ENCODE measurements at places on chromosomes 2 and 18. TPM values are rescaled to one million over a fixed set of nuclear protein-coding genes. Genes with fewer than 3 reads are reported as not detected.

CFC1 gene
- not detected for total RNA-seq

EPAS1 gene
- total RNA-seq, result 102 TPM

TPO gene
- total RNA-seq, result not detected

CTDP1 gene
- 42.0 TPM for total RNA-seq

SFT2D3 gene
- total RNA-seq, result 5.9 TPM

RNF144A gene
- 19.9 TPM for total RNA-seq

DNA sequence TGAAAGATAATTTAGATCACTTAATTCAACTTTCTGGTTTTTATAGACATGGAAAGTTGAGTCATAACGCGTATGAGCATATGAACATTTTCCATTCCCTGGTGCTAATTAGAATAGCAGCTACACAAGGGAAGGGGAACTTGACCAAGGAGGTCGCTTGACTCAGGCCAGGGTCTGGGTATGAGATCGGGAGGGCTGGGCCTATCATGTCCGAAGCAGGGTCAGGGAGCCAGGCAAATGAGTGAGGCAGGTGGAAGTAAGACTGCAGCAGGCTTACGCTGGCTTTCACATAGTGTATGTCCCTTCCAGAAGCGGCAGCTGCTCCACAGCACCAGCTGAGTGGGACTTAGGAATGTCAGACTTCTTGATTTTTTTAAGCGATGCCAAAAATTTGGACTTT is 14.7 kb downstream of the RALB start:
- no peak for DNase-seq

DNA sequence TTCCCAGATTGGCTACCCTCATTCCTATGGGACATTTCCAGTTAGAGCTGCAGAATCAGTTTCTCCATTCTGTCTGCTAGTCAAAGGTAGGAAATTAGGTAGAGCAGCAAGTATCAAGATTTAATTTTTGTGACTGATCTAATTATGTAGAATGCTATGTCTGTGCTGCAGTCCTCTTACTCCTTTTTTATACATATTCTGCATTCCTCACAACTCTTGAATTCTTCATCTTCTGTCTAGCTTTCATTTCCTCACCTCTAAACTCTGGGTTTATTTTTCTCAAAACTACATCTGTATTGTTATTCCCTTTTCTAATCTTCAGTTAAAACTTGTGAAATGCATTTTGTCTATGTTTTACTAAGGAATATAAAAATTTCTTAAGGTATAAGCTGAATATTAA is 8.6 kb downstream of the SGO2 start:
- DNase-seq, result no peak

- no peak for DNase-seq
Measured at GRCh38 chr2:156083763-156084493, 248.6 kb downstream of the NR4A2 start.

DNA sequence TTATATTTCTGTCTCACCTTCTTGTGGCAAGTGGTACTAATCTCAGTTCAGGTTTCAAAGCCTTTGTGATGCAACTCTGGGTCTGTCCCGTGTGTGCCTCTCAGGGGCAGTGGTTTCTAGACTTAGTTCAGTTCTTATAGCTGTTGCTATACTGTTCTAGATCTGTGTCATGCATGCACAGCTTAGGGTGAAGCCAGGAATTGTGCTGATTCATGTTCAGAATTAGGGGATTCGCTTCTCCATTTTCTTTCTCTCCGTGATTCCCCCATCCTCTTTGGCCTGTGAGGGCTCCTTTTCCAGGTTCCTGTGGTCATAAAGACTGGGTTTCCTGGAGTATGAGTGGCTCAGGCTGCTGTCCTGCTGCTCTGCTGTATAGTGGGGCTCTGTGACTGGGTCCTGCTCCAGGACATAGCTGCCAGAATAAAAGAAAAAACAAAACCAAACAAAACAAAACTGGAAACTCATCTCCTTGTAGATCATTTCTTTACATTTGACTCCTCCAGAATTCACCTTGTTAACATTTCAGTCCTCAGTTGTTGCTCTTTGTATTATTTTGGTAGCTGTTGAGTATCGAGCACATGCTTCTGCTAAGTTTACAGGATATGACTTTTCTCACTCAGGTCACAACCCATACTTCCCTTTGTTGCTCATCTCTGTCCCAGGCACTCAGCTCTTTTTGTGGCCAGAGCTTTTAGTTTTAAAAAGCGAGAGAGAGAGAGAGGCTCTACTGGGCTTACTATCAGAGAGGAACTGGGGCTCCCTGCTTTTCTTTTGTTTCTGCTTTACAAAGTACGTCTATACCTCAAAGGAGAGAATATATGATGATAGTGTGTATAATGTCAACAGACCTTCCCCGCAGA is 34.2 kb downstream of the CERS6 start:
- DNase-seq, result peak; percentile 28

DNA sequence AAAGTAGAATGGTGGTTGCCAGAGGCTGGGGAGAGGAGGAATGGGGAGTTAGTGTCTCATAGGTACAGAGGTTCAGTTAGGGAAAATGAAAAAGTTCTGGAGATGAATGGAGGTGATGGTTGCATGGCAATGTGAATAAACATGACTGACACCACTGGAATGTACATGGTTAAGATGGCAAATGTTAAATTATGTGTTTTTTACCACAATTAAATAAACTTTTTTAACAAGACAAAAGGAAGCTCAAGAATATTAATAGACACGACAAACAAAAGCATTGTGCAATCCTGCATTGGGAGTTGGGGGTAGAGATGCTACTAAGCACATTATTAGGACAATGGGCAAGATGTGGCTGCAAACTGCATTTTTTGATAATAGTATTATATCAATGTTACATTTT is 147.7 kb downstream of the TWIST2 start:
- no peak for DNase-seq

DNA sequence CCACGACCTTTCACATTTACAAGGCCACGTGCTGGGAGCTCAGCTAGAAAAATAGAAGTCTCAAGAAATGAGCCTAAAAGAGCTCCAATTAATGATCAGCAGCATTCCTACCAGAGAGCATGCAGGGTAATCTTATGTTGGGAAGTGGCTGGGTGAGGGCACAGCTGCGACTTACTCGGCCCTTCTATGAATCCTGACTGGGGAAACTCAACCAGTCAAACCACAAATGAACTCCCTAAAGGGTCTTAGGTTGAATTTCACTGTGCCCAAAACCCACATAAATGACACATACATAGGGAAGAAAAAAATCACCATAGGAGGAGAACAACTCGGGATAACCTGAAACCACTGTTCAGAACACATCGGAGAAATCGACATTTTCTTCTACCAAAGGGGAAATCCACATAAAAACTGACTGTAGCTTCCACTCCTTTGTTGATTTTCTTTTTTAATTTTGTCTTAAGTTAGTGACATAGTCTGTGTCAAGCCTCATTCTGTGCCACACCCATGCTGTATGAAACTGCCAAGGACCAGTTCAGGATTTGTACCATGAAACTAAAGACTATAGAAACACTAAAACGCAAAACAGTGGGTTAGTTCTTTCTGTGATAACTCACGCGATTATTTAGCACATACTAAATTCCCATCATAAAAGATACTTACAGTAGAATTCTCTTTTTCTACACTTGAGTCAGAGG is 54.7 kb downstream of the UXS1 start:
- DNase-seq, result no peak

DNA sequence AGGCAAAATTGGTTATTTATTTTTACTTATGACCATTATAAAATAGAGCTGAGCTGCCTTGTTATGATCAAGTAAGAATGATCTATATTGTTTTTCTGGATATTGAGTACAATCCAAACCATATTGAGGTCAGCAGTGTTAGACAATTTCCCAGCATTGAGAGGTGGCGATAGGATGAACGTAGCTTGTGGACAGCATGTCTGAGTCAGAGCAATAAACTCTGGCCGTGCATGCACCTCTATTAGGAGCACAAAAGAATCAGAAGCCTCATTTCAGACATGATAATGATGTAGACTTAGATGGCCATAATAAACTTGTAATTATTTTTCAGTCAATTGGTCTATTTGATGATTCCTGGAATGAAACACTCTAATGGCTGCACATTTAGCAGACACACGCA is 491.6 kb downstream of the RIT2 start:
- no peak for DNase-seq

DNA sequence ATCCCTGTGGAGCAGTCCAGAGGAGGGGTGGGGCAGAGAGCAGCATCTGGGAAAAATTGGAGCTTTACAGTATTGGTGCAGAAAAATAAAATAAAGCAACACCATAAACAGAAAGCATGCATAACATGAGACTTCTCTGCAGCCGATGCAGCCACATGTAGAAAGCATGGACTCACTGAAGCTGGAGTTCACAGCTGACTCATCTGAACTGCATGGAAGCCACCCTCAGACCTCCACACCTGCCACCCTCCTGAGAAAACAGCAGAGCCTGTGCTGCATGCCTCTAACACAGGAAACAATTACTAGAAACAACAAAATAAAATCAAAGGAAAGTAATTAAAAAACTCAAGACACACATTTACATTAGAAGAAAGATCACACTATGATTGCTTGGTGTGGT is 169.4 kb upstream of the ALKAL2 start:
- no peak for DNase-seq

GRCh38 chr2:74406035-74406434 is 15.4 kb downstream of the C2orf81 start:
- DNase-seq, result no peak

GRCh38 chr2:42114091-42114490 is 55.1 kb upstream of the EML4 start:
- DNase-seq, result no peak

DNA sequence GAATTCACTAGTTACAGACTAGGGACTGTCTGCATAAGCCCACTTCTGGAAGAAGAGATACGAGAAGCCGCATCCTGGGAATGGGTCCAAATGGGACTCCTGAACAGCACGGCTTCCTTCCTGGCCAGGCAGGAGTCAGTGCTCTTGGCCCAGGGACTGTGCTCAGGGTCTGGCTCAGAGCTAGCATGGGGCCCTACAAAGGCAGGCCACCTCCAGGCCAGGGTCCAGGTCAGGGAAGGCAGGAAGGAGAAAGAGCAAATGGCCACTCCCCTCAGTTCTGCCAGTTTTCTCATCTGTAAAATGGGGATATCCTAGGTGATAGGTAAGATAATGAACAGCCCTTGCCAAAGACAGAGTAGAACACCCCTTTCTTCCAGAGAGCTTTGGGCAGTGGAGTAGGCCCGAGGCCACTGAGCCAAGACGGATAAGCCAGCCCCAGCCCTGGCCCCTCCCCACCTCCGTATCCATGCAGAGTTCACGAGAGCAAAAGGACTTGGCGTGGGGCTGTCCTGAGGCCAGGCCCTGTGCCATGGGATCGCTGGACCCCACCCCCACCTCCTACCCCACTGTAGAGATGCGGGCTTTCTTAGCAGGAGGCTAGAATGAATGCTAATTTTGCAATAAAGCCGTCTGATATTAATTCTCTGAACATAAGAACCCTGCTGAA is 190.1 kb downstream of the MGAT5 start:
- DNase-seq, result no peak

DNA sequence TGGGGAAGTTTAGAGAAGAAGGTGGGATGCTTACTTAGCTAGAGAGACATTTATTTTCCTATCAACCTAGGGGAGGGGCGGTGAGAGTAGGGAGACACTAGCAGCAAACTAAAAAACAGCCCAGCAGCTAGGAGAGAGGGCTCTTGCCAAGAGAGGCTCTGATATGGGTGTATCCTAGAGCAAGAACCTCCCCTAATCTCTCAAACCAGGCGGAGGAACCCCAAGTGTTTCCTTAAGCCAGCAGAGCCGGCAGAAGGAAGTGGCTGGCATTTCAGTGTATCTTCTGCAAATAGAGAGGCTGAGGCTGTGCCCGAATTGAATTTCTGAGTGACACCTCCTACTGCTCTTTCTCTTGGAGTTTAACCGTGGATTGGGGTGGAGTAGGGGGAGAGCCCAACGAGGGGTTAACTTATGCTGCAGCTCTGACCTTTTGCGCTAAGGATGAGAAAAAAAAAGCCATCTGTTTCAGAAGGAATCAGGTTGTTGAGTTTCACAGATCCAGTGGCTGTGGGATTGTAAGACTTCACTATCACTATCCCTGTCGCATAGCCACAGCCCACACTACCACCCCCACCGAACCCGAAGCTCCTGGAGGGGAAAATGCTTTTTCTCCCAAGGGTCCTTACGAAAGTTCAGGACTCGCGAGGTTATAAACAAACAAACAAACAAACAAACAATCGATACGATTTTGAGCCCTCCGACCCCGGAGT is 1.4 kb downstream of the ST8SIA5 start:
- DNase-seq, result no peak

DNA sequence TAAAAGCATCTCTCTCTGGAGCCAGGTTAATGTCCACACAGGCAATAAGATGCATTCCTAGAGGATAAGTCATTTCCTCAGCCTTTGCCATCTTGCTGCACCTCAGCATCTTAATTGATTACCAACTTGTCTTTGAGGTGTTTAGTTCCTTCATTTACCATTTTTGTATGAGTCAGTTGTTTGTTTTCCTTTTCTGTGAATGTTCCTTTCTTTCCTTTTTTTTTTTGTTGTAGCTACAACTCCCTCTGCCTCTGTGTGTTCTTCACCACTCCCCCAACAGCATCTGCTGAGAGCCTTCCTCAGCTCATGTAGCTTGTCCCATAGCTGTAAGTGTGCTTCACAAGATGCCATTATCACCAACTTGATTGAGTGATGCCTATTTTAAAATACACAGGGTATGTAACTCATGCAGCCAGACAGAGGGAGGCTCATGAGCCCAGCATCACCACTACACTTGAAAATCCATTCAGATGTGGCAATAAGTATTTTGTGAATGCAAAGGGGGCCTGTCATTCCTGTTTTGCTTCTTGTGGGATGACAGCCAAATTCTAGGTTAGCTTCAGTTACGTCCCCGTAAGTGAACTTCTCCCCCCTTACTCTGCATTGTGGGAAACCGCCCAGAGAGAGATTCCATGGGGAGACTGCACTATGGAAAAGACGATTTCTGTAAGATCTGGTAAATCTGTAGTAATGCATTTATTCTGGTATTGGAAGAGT is 315.9 kb upstream of the ZEB2 start:
- DNase-seq, result no peak

DNA sequence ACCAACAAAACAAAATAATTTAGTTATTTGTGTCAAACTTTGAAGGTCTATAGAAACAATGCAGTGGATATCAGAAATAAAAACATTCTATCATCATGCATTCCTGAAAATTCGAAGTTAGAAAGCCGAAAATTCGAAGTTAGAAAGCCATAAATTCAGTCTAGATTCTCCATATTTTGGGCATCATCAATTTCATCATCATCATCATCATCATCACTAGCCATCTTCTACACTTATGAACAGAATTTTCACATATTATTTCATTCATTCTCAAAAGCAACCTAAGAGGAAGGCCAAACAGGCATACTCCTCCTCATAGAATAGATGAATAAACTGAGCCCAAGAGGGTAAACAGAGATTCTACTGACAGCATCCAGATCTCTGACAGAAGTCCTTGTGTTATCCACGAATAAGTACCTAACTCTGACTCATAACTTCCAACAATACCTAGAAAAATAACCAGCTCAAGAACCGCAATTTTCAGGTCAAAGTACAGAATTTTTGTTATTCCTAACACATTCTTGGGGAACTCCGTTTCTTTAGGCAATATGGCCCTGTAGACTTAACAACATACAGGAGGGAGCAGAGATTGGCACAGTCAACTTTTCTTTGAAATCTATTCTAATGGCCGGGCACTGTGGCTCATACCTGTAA is 84.7 kb downstream of the TCF4 start:
- DNase-seq, result no peak

- DNase-seq, result no peak
Measured at GRCh38 chr2:232137356-232138147, 176.0 kb downstream of the DIS3L2 start.

GRCh38 chr18:79429785-79430281 is 34.1 kb downstream of the NFATC1 start:
- no peak for DNase-seq

All from activated T-helper 2 cell treated with anti-CD3 and anti-CD28 coated beads, Interferon-gamma antibody, Interleukin-2, Interleukin-4, amounts not matched to agents 10 μg/mL and 5 μg/mL and 100 μg/mL, durations not matched to agents 14 hours and 24 hours and 36 hours (primary cell).